ENCODE measurements at places on chromosomes 2 and 18. TPM values are rescaled to one million over a fixed set of nuclear protein-coding genes. Genes with fewer than 3 reads are reported as not detected.

DNA sequence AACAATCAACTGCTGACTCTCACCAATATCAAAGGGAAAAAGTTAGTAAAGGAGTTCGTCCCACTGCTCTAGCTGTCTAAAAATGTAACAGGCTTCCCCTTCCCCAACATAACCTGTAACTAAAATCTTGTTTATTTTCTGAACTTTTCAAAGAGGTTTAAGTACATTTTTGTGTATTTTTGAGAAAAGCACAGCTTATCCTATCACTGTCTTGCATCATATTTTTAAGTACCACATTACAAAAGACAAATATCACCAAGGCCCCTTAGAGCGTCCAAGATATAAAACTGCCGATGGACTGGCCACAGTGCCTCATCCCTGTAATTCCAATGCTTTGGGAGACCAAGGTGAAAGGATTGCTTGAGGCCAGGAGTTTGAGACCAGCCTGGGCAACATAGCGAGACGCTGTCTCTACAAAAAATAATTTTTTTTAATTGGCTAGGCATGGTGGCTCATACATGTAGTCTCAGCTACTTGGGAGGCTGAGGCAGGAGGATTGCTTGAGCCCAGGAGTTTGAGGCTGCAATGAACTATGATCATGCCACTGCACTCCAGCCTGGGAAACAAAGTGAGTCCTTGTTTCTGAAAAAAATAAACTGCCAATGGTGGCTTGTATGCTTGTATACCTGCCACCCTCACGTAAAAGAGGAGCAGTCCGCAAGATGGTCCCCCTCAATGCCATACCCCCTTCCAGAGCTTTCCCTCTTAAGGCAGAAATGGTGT, 21.2 kb upstream of the LAPTM4A start:
- no peak for DNase-seq

GRCh38 chr2:180012523-180012922, 5.4 kb upstream of the CWC22 start:
- no peak for DNase-seq

DNA sequence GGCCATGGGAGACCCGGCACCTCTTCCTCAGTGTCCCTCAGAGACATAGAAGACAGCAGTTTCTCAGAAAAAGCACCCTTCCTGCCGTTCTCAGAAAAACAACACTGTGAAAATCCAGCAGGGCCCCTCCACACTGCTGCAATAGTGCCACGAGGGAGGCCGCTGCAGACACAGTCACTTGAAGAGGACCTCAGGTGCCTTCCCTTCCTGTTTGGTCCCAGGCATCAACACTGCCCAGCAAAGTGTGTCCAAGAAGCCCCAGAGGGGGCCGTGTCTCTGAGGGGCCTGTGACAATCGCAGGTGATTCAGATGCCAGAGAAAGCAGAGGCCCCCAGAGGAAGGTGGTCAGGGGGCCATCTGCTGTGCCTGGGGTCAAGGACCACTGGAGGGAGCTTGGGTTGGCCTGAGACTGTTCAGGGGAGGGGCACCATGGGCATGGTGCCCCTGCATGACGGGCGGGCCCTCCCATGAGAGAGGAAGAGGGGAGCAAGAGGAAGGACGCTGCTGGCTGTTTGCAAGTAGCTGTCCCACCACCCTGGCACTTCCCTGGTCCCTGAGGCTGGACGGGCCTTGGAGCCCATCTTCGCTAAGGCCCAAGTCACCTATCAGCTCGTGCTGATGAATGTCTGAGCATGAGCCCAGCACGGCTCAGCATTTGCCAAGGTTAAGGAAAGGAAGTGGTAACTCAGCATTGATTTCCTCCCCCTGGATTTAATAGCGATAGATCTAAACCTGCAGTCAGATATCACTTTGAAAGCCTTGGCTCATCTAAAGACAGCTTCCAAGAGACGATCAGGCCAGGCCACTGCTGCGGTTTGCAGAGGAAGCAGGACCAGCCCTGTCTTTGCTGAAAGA, 9.1 kb downstream of the TWIST2 start:
- no peak for DNase-seq

- DNase-seq, result no peak
Observed at GRCh38 chr18:44054514-44054913, 626.2 kb upstream of the SETBP1 start.

DNA sequence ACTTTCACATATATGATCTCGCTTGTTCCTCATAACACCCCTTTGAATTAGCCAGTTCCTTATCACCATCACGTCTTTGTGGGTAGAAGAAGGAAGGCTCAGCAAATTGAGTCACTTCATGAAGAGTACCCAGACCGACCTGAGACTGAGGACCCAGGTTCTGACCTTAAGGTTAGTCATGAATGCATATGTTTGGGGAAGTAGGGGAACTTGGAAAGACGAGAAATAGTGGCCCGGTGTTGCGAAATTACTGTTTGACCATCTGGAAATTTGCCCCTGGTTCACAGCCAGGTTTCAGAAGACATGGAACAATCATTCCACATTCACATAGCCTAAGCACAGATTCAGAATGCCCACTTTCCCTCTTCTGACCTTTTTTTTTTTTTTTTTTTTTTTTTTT, 59.8 kb downstream of the MEIS1 start:
- DNase-seq, result peak; percentile 44

DNA sequence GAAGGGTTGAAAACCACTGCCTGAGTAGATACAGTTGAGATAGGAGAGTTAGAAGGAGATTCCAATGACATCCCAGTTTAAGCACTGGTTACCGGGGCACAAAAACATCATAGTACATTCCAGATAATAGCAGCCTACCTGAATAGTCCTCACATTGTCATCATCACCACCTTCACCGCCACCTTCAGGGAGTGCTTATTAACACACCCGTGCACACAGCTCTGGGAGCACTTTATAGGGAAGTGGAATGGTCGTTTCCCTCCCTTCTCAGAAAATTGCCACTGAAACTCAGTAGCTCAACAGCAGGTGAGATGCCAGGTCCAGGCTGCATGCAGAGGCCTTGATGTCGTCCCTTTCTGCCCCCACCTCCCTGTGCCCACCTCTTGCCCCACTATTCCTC, 8.2 kb downstream of the SERPINB7 start:
- DNase-seq, result no peak

The COL4A4 gene
- total RNA-seq, result 0.93 TPM

The MBP gene
- total RNA-seq, result 43.0 TPM

The LHCGR gene
- total RNA-seq, result not detected

Data from colonic mucosa (tissue), 4 donors.